ENCODE measurements at places on chromosomes 3 and 15.

GRCh38 chr3:126990024-126990700 lies 7.2 kb downstream of the PLXNA1 start:
- no peak for DNase-seq

GRCh38 chr3:122687298-122687697 lies 6.7 kb downstream of the PARP14 start:
- DNase-seq, result no peak

DNA sequence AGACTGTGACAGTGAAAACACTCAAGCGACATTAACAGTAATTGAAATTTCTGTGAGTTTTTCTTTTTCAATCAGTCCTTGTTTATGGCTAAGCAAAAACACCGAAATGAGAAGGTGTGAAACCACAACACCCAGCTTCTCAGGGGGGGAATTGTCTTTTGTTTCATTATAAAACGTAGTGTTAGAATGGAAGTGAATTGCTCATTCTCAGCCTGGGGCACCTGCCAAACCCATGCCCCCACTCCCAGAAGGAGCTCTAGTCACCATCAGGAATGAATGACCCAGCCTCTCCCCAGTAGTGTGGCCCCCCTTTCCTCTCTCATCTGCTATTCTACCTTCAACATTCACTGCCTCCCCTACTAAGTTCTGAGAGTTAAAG lies 185.8 kb upstream of the CFAP20DC start:
- peak; percentile 18 for DNase-seq

DNA sequence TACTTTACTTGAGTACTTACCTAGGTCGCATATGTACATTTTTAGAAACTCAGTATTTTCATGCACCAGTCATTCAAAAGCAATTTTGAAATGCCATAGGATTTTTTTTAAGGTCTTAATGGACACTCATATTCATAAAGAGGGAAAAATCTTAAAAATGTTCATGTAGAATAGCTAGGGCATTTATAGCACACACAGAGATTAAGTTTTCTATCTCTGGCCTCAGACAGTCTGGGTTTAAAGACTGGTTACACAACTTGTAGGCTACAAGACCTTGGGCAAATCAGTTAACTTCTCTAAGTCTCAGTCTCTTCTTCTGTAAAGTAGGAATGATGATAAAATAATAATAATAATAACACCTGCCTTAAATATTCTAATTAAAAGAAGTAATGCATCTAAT lies 48.5 kb upstream of the UBP1 start:
- no peak for DNase-seq

DNA sequence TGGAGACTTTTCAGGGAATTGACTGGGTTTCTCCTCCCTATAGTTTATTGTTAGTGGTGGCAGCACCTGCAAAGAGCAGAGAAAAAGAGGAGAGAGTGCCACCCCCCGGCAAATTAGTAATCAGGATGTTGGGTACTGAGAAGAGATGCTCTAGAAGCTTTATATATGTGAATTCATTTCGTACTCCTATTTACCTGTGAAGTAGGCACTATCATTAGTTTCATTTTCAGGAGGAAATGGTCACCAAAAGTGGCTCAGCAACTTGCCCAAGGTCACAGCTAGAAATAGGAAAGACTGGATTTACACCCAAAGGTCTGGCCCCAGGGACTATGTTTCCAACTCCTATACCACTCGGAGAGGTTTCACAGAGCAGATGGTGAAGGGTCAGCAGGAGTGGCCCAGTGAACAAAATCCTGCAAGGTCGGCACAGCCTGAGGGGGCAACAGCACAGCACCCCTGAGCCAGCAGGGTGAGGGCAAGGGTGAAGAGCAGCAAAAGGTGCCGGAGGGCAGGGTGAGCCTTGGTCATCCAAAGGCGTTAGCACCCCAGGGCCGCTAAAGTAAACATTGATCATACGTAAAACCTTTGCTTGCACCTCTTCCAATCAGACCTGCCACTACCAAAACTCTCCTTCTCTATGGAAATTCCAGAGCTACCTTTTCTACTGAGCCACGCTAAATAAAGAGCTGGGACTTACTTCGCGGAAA lies 23.6 kb downstream of the VGLL4 start:
- no peak for DNase-seq

GRCh38 chr3:24344784-24345439 lies 149.7 kb downstream of the THRB start:
- no peak for DNase-seq

- DNase-seq, result no peak
Measured at GRCh38 chr3:160796813-160797164, 40.8 kb downstream of the PPM1L start.

DNA sequence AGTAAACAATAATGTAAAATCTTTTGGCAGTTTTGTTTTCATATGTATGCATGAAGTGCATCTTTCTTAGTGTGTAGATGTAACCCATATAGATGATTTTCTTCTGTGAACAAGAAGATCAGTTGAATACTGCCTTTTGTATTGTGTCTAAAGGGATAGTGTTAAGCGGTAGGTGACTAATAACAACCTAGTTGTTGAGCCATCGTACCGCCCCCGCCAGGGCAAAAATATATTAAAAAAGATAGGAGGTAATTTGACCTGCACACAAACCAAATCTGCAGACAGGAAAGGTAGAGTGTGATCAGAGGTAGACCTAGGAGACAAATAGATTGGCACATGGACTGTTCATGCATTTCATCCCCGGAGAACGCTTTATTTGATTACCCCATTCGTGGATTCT lies 3.3 kb upstream of the GMNC start:
- DNase-seq, result no peak

GRCh38 chr3:147118611-147119010 lies 287.7 kb downstream of the ZIC4 start:
- DNase-seq, result no peak

GRCh38 chr3:104040896-104041295 lies 1325.8 kb upstream of the ALCAM start:
- no peak for DNase-seq

- DNase-seq, result no peak
Measured at GRCh38 chr3:26102376-26102775, 312.5 kb downstream of the OXSM start.

DNA sequence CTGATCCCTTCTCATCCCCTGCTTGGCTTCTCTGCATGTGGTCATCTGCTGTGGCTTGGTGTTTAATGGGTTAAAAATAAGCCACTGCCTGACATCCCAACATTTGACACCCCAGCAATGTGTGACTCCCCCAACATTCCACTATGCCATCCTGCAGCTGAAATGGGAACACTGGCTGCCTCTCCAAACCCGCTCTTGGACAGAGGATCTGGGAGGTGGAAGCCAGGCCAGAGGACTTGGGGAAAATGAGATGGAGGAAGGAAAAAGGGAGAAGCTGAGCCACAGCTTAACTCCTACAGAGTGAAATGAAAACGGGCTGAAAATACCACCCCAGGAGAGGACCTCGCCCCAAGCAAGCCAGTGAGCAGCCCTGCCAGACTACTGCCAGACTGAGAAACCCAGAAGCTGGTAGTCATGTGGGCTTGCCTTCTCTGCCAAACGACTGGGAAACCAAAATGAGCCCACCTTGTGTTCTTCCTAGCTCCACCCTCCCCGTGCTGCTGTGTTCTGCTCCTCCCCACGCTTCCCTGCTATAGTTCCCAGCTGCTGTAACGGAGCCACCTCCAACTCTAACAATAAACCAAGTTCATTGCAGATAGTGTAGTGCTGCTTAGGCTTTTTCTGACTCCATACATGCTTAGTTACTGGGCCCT lies 13.7 kb downstream of the MAP1A start:
- DNase-seq, result no peak

DNA sequence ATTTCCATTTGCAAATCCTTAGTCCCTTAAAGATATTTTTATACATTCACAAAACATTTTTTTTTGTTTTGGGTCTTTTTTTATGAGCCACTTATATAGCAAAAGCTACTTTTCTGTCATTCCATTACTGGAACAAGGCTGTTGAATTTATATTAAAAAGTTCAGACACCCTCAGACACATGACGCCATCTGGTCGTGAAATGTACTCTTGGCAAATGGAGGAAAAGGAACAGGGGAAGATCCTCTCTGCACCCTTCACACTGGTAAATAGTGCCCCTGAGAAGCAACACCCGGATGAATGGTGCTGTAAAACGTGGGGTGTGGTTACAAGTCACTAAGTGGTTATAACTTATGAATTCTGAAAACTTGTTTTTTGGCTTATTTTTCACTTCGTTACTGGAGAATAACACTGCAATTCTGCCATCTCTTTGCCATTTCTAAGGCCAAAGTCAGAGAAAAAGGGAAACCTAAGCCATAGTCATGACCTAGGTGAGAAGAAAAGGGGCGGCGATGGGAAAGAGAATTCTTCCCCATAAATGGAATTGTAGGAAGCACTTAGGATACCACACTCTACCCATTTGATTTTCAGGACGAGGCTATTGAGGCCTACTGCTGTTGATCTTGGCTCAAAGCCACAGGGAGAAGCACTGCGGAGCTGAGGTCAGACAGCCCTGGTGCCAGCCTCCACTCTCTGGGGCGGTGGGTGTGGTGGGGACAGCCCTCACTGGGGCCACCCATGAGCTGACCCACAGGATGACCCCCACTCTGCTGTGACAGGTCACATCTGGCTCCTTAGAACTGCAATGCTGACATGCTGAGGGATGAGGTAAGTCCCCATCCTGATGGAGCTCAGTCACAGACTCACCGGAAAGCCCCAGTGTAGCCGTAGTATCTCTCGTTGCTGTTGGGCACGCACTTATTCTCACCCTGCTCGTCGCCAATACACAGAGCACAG lies 21.9 kb downstream of the LTF start:
- DNase-seq, result peak; percentile 28

- DNase-seq, result no peak
Measured at GRCh38 chr3:118354556-118354955, 680.1 kb downstream of the IGSF11 start.

DNA sequence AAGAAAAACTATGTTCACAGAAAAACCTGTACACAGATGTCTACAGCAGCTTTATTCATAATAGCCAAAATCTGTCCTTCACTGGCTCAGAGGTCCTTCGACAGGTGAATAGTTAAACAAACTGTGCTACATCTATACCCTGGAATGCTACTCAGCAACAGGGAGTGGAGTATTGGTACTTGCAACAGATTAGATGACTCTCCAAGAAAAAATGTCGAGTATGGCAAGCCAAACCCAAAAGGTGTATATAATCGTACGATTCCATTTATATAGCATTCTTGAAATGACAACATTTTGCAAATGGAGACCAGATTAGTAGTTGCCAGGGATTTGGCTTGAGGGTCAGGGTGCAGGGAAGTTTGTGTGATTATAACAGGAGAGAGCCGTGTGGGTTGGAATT lies 22.4 kb upstream of the RGMA start:
- DNase-seq, result no peak

- DNase-seq, result no peak
Measured at GRCh38 chr3:15646851-15647511, 45.4 kb downstream of the BTD start.

DNA sequence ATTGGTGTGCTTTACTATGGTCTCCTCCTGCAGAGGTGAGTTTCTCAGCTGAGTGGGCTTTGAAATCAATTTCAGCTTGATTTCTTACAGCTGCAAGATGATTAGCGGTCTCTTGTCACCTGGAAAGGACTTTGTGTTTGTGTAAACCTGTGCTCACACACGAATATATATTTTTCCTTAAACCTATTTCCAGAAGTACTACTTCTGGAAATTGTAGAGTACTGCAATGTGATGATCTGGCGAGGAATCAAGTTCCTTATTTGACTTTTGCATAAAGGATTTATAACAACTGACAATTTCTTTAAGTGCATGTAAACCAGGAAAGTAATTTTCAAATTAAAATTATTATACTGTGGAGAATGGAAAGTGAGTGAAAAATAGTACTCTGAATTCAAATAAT lies 2.1 kb downstream of the MCTP2 start:
- DNase-seq, result no peak

GRCh38 chr3:159208050-159208449 lies 406.2 kb downstream of the MFSD1 start:
- no peak for DNase-seq

- DNase-seq, result no peak
Measured at GRCh38 chr3:80424951-80425350, 657.2 kb upstream of the ROBO1 start.

GRCh38 chr3:52121464-52121805 lies 32.8 kb downstream of the POC1A start:
- no peak for DNase-seq

DNA sequence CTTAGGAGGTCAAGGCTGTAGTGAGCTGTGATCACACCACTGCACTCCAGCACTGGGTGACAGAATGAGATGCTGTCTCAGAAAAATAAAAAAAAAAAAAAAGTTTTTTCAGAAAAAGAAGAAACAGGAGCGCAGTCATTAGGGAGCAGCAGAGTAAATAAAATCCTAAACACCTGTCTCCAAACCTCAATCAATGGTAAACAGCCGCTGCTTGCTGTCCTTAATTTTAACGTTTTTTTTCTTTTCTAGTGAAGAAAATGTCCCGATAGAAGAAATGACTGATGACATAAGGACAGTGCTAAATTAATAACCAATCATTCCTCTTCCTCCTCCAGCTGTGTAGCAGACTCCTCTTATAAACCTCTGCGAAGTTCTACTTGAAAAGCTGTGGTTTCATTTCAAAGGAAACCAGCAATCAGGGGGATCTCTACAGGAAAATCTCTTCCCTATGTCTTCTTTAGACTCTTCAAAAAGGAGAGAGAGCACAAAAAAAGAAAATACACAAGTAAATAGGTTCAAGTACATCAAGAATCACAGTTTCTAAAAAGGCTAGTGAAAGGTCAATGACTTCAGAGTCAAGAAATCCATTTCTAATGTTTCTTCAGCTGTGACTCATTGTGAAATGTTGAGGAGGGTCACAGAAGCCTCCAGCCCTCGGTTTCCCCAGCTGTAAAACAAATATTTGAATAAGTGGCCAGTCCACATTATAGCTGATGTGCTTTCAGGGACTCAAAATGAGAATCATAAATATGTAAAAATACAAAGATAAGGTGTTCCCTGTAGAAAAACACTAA lies 127.6 kb downstream of the TMCO5A start:
- DNase-seq, result no peak

DNA sequence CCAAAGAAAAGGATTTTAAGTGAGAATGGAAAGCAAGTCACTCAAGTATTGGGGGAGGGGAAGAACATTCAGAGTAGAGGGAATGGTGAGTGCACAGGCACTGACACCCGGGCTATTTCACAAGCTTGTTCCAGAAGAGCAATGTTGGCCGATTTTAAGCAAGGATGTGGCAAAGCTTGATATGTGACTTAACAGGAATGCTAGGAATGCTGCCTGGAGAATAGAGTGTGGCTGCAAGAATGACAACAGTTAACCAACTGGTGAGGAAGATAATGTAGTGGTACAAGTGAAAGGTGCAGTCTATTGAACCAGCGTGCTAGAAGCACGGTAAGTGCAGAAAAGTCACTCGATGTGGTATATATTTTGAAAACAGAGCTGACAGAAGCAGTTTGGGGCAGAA lies 6.2 kb upstream of the CCDC80 start:
- no peak for DNase-seq

- no peak for DNase-seq
Measured at GRCh38 chr3:49512781-49513355, 41.4 kb upstream of the BSN start.

GRCh38 chr3:32200490-32200889 lies 38.0 kb upstream of the CMTM8 start:
- DNase-seq, result no peak

DNA sequence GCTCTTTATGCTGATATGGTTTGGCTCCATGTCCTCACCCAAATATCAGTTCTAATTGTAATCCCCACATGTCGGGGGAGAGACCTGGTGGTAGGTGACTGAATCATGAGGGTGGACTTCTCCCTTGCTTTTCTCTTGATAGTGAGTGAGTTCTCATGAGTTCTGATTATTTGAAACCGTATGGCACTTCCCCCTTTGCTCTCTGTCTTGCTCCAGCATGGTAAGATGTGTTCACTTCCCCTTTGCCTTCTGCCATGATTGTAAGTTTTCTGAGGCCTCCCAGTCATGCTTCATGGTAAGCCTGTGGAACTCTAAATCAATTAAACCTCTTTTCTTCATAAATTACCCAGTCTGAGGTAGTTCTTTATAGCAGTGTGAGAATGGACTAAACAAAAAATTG lies 107.6 kb downstream of the IMPG2 start:
- no peak for DNase-seq
